Stimulated activated CD8-positive, alpha-beta memory T cell treated with anti-CD3 and anti-CD28 coated beads, Interleukin-2, amount 100 ng/mL, for 1 hour (primary cell): ENCODE measurements at places on chromosomes 4 and X.

GRCh38 chr4:166838975-166839614 is 395.2 kb downstream of the SPOCK3 start:
- no peak for DNase-seq

DNA sequence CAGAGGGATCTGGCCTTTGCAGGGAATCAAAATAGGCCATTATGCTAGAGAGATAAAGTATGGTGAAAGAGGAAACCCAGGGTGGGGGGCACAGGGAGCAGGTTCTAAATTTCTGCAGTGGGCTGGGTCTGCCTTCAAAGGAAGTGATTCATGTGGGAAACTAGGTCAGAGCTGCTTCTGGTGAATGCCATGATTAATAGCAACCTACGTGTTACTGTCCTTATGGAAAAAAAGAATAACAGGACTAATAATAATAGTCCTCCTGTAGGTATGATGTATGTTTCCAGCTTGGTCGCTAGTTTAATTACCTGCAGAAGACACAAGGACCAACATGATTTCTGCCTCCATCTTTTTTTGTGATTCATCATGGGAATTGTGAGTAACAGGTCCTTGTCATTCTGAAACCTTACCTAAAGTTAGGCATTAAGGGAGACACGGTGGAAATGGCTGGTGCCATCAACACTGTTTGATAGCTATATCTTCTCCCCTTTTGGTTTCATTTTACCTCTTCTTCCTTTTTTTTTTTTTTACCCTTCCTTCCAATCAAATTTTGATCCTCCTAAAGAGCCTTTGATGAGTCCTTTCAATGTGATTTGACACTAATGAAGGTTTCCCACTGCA is 180.4 kb downstream of the CPEB2 start:
- no peak for DNase-seq

GRCh38 chrX:123797543-123798447 is 62.1 kb upstream of the XIAP start:
- DNase-seq, result no peak

- DNase-seq, result no peak
Measured at GRCh38 chr4:140633124-140633523, 64.4 kb upstream of the UCP1 start.

DNA sequence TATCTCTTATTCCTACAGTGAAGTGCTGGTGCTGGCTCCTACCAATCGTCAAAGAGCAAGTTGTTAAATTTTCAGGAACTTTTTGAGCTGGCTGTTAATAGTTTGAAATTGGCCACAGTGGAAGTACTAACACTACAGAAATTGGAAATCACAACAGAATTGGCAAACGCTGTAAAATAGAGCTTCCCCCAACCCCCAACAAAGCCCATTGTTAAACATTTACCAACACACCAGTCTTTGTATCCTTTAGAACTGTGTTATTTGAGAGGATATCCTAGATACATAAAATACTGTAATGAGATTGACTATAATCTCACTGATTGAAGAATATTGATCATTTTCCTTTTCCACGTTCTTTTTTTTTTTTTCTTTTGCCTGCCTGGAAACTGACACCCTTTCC is 37.4 kb downstream of the FAM241A start:
- DNase-seq, result no peak

DNA sequence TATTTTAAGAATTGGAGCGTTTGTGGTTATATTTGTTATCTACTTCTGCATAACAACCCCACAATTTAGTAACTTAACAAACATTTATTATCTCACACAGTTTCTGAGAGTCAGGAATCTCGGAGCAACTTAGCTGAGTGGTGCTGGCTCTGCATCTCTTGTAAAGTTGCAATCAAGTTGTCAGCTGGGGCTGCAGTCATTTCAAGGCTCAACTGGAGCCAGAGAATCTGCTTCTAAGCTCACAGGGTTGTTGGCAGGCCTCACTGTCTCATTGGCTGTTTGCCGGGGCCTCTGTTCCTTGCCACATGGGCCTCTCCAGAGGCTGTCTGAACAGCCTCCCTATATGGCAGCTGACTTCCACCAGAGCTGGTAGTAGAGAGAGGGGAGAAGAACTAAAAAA is 281.2 kb upstream of the GNPDA2 start:
- no peak for DNase-seq

- DNase-seq, result no peak
Measured at GRCh38 chr4:54516556-54517215, 141.1 kb upstream of the KIT start.

DNA sequence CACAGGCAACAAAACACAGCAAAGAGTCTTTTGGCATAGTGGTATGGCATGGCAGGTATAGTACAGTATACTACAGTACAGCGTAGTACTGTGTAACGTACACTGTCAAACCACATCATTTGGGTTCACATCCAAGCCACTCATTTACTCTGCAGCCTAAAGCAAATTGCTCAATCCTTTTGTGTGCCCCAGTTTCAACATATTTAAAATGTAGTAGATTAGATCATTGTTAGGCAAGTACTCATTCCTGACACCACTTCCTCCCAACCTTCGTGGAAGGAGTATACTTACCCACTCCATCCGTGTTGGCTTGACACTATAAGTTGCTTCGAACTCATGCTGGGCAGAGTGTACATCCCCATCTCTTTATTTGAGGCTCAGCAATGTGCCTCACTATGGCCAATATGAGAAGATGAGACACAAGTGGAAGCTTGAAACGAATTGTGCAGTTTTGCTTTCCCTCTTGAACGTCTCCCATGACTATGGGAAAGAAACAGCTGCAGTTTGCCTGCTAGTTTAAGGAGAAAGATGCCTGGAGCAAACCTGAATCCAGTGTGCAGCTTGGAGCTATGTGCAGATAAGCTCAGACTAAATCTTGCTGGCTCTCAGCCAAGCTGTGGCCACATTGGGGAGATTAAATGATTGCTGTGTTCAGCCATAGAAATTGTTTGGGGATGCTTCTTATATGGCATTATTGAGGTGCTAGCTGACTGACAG is 85.7 kb upstream of the TBL1X start:
- no peak for DNase-seq

- DNase-seq, result no peak
Measured at GRCh38 chr4:41655177-41655576, 93.3 kb downstream of the PHOX2B start.

DNA sequence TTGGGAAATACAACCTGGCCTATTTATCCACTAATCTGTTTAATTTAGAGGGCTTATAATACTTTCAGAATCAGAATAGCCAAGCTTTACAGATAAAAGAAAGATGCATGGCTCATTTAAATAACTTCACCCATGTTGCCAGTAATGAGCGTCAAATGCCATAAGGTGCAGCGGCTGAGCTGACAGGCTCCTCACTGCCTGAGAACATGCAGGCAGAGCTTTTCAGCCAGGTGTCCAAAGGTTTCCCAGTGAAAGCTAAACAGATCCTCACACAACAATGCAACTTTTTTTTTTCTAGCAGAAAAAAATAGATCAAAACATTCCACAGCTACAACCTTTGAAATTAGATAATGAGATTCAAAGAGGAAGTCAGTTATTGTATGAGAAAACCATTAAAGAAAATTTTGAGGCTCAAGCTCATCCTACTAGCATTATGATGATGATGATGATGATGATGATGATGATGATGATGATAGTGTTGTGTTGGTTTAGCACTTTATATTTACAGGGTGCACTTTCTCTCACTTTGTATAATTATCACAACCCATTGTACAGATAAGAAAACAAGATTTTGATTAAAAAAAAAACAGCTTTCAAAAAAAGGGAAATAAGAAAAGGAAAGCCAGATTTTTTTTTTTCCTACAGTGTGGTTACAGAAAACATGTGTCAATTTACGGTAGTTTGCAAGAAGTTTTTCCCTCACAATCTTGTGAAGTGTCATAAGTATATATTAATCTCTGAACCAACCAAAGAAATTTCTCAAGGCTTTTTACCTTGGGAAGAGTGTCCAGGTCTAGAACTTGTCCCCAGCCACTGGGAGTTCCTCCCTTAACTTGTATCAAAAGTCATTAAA is 12.2 kb upstream of the TNIP3 start:
- no peak for DNase-seq

DNA sequence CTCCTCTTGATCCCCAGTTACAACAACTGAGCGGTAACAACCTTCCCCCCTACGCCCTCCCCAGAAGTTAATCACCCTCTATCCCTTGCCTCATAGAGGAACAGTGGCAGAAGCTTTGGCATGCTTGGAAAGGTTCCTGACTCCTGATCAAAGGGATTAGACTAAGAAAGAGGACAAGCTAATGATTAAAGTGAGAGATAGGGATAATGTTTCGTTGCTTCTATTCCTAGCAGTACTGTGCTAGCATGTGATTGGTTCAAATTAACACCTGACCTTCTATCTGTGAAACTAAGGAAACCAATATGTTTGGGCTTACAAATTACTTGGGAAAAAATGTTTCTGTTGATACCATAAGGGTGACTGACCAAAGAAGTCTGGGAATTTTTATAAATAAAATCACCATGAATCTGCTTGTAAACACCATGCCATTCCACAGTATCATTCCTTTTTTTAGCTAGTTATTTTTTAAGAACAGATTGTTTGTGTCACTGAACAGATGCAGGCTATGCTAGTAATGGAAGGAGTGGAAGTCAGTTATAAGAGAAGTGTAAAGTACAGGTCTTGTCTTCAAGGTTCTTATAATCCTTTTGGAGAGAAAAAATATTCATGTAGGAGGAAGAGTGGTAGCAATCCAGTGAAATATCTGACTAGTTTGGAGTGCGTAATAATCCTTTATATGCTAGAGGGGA is 11.3 kb upstream of the ATP1B4 start:
- no peak for DNase-seq
